ENCODE measurements at places on chromosomes 7 and 10.

- no peak for DNase-seq
Measured at GRCh38 chr7:158536871-158537515, 50.6 kb downstream of the PTPRN2 start.

- no peak for DNase-seq
Measured at GRCh38 chr10:51708609-51709008, 9.2 kb upstream of the CSTF2T start.

GRCh38 chr10:35503578-35503977 is 101.6 kb upstream of the GJD4 start:
- no peak for DNase-seq

- DNase-seq = no peak
Measured at GRCh38 chr10:84217746-84218145, 7.6 kb downstream of the LRIT2 start.

Data from left renal pelvis (tissue), 4 donors.